ENCODE measurements at places on chromosomes 7 and 10.
A peak's percentile ranks its signal among the peaks of the same experiment; 100 is the strongest.

DNA sequence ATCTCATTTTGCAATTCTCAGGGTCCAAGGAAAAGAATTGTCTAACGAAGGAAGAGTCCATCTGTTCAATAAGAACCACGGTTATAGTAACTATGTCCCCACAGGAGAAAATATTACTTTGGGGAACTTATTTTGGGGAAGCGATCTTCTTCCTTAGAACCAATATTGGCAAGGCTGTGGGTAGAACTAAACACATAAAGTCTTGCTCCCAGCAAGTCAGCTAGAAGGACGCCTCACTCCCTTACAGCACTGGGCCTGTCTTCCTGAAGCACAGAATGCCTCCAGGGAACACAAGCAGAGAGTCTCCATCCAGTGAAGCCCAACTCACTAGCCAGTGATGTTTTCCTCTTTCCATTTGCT, 30.2 kb downstream of the C10orf71 start:
- DNase-seq: no peak

GRCh38 chr10:73287441-73287840, 35.0 kb upstream of the MRPS16 start:
- DNase-seq: no peak

DNA sequence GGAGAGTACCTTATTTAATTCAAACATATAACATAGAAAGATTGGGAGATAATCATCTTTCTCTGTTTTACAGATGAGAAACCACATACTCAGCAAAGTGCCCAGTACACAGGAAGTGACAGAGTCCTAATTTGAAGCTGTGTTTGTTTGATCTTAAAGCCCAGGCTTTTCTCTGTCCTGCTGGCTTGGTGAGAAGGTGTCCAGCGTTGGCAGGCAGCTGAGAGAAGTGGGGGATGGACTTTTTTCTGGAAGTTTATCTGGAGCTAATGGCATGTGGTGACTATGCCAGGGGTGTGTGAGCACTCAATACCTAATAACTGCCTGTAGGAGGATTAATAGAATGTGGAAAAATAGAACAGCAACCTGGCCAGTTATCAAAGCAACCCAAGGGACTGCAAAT, 60.8 kb downstream of the NPSR1 start:
- DNase-seq: no peak

GRCh38 chr7:46393142-46393541, 472.1 kb upstream of the IGFBP3 start:
- DNase-seq: no peak

GRCh38 chr7:102988631-102989560, 76.1 kb downstream of the LRRC17 start:
- no peak for DNase-seq

- DNase-seq: no peak
These were observed 47.3 kb upstream of the ZMIZ1 start for GRCh38 chr10:79021331-79021907.

DNA sequence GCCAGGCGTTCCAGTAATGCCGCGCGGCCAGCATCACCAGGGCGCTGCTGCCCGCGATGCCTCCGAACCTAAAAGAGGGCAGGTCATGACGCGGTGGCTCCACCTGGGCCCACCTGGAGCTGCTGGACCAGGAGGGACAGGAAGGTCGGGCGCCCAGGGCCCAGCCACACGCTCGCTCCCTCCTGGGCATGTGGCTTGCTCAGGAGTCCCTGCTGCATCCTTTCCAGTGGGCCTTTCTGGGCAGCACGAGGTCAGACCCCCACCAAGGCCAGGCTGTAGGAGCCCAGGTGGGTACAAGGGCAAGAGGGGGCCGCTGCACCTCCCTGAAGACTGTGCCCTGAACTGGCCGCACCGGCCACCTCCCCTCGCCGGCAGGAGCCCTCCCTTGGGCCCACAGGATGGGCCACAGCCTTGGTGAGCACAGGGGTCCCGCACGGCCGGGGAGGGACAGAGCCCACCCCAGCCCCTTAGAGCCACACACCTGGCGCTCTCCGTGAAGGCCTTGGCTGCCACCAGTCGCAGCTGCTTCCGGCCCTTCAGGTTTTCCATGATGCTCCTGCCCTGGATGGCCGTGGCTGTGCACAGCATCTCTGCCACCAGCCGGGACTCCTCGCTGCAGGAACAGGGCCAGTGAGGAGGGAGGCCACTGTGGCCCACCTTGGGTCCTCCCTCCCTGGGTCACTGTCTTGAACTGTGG, 43.2 kb downstream of the CFAP46 start:
- no peak for DNase-seq

- DNase-seq: no peak
These were observed 17.7 kb downstream of the DKK1 start for GRCh38 chr10:52331638-52332364.

- DNase-seq: no peak
These were observed 3.7 kb downstream of the MSRB2 start for GRCh38 chr10:23099079-23099478.

DNA sequence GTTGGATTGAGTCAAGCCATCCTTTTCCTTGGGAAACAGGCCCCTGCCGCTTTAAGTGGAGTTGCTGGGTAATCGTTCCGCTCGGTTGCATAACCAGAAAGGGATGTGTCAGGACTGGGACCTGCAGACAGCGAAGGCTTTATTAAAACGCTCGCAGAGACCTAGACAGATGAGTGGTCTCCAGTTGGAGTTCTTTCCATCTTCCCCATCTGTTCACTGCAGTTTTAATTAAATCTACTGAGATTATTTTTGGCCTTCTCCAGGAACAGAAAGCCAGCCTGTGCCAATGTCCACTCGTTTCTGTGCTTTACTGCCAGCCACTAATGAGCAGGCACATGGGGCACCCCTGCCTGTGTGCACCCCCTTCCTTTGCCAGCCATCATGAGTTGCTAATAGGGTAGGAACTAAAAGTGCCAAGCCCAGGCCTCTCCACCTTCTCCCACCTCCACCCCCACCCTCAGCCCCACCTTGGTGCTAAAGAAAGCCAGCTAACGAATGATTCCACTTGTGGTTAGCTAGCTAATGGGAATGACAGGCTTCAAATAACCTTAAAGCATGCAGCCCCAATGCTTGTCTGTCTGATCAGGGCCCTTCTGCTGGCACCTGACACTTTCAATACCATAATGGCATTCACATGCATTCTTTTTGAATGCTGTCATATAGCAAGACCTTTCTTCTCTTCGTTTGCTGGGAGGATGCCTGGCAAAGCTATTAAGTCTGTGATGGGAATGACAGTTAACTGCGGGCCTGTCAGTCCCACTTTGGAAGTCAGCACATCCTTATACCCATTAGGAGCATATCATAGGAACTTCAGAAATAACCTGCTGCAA, 556.8 kb upstream of the GALNT17 start:
- peak; percentile 81 for DNase-seq

DNA sequence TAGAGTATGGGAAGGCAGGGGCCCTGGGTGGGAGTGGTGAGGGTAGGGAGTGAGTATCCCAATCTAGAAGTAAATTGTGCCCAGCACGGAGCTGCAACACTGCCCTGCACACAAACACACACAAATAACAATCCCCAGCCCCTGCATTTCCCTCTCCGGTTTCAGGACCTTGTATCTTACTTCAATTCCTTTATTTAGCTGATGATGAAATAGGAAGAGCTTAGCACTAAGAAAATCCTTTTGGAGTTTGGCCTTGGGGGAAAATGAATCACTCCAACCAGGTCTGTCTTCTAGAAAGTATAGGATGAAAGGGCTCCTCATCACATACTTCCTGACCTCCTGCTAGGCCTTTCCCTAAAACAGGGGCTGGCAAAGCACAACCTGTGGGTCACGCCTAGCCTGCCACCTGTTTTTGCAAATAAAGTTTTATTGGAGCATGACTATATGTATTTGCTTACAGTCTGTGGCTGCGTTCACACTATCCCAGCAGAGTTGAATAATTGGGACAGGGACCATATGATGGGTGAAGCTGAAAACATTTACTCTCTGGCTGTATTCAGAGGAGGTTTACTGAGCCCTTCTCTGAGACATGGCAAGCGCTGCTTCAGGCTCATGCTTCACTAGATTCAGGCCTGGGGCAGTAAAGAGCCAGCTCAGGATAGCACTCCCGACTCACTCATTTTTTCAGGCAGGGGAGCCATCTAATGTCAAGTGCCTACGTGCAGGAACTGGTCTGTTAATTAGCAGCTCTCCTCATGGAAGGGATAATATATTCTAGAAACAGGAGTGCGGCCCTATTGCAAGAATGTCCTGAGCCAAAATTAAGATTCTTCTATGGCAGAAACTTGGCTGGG, 111.0 kb downstream of the EGFR start:
- peak; percentile 81 for DNase-seq

DNA sequence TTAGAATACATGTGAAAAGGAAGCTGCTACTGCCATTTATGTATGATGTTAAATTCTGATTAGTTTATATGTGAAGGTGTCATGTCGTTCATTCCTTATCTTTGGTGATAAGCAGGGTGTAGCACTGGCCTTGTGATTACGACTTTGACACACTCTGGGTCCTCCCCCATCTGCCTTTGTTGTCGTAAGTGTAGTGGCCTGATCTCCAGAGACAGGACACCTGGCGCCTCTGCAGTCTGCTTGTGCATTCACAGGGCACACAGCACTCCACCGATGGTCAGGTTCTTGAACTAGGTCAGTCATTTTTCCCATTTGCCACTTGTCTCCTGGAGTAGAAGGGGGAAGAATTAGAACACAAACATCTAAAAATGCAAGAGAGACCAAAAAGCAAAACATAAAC, 186.0 kb downstream of the PRKCQ start:
- DNase-seq: no peak

- DNase-seq: no peak
These were observed 708.0 kb downstream of the LRMDA start for GRCh38 chr10:76139431-76139830.

DNA sequence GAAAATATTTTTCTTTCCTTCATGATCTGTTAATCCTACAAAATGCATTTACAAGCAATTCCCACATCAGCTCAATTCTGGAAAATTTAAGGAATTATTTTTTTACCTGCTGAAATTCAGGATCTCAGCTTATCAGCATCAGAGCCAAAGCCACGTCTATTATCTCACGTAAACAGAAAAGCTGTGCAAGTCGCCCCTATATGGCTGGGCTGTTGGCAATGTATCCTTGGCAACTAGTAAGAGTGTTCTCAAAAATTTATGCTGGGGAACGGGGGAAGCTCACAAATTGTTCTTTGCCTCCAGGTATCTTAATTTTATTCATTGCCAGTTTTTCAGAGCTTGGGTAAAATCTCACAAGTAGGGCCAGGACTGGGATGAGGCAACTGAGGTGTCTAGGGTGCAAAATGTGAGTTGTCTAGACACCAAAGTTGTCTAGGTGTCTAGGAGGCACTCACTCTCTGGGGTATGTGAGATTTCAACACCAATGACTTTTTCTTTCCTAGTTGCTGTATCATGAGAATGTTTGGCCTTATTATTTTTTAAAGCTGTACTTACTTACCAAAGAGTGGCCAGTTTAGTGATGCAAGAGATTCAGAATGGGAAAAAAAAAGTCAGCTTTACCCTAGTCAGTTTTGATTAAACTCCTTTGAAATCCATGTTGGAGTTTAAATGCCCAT, 5.1 kb downstream of the GSTO2 start:
- peak; percentile 44 for DNase-seq

DNA sequence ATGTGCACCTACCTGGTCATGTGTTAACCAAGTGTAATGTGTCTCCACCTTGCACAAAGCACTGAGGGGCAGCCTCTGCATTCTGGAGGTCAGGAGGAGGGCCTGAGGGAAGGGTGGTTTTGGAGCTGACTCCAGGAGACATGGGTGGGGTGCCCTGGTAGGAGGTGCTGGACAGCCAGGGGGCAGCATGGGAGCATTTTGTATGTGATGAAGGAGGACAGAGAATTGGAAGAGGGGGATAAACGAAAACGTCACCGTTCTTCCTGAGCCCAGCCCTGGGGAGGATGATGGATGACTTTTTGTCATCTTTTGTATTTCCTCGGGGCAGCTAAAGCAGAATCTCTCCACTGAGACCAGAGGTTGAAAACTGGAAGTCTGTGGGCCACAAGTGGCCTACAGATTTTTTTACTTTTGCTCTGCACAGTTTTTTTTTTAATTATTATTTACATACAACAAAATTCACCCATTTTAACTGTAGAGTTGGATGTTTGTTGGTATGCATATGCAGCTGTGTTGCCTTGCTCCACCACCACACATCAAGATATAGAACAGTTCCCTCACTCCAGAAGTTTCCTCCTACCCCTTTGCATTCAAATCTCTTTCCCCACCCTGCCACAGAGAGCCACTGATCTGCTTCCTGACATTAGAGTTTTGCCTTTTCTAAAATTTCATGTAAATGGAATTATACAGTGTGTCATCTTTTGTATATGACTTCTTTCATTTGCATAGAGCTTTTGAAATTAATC, 242.5 kb downstream of the VTI1A start:
- DNase-seq: peak; percentile 14

DNA sequence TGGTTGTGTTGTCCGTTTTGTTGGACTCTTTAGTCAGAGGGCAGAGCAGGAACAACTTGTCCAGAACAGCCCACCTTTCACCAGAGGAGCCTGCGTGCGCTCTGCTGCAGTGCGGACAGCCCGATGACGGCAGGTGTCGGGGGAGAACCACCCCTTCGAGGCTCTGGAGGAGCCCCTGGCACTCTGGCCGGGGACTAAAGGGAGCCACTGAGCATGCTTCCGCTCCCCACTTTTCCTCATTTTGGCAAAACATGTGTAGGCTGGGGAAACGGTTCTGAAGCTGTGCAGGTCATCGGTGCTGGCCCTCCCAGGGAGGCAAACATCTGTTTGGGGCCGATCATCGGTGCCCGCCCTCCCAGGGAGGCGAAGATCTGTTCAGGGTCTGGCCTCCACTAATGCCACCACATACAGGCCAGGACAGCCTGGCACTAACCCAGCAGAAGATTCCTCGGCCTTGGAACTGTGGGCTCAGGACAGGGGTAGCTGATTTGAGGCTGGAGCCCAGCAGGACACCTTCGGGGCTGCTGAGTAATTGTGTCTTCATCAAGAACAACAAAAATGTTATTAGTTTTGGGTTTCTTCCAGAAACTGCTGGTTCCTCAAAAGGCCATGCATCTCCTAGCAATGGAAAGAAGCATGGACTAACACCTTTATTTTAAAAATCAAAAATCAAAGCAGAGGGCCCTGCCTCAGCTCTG, 124.4 kb upstream of the TCERG1L start:
- peak; percentile 59 for DNase-seq
